ENCODE measurements at places on chromosomes 13 and 19.

GRCh38 chr19:51926426-51926783, 867 bp upstream of the ZNF613 start:
- DNase-seq, result no peak

DNA sequence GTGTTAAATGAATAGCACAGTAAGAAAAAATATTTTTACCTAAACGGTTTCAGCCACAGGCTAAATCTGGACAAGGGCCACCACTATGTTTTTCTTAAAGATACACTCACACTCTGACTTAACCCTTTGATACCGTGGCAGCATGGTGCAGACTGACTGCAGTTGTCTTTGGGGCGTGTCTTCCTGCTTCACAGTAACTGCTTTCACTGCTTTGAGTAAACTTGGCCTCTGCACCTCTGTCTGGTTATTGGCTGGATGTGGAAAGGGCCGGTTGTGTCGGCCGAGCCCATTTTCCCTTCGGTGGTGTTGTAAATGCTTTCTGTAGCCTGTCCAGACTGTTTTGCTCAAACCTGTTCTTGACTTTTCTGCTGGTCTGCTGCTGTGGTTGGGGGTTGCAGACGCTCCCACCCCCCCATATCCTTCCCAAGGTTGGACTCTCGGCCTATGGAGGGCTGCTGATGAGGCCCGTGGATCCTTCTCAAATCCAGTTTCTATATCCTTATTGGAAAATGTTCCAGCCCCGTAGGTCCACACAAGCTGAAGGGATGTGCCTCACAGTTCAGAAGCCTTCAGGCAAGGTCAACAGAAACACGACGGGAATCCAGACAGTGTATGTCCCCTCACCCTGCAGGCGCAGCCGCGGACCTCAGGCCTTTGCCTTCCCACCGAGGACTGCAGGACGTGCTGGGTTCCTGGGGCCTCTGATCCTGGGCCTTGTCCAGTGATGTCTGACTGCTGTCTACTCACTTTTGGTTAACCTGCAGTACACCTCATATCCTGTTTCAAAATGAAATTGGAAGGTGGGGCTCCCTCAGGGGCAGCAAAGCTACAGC, 90.2 kb upstream of the RNF113B start:
- no peak for DNase-seq

GRCh38 chr13:65965501-65965900, 1264.6 kb downstream of the PCDH9 start:
- no peak for DNase-seq

DNA sequence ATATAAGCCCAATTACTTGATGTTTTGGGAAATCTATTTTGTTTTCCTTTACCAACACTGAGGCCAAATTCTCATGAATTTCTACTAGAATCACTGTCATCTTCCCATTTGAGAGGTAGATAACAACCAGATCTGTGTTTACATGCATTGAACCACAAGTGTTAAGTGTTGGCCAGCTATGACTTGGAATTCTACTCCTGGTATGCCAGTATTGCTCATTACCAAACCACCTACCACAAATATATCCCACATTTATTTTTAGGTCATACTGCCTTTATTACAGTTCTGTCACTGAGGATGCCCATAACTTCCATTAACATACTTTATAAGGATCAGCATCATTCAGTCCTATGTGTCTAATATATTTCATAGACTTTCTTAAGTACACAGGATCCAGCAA, 328.9 kb downstream of the DIAPH3 start:
- DNase-seq, result no peak

- DNase-seq, result no peak
These were observed 50.2 kb upstream of the KLF2 start for GRCh38 chr19:16274447-16274846.

DNA sequence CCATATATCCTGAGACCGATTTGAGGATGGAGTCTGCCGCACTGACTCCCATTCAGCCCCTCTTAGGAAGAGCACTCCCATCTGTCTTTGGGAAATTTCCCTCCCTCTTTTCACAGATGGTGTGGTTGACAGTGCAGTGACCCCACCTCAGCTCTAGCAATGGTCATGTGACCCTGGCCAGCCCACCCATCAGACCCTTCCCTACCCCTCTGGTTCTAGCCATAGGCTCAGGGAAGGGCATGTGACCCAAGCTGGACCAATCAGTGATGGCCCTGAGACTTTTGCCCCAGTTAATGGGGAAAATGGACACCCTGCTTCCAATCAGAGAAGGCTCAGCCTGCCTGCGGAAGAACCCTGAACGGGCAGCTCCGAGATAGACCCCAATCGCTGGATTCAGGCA, 26.3 kb downstream of the IL12RB1 start:
- DNase-seq, result no peak
